DMS153 (cell line): ENCODE measurements at places on chromosomes 3 and 15.

DNA sequence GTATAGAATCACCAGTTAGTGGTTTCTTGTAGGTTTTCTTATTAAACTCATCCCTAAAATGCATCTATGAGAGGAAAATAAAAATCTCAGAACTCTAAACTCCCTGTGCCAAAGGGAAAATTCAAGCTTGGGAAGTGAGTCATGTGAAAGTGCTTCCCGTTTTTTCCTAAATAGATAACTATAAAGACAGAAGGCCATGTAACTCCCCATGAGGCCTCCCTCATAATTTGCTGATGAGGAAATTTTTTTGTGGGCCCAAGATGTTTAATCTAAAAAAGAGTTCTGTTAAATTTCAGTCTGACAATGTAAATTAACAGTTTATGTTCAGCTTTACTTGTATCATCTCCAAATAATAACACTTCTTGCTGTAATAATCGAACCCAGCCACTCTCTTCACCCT is 1273.9 kb downstream of the OTOL1 start:
- no peak for DNase-seq

DNA sequence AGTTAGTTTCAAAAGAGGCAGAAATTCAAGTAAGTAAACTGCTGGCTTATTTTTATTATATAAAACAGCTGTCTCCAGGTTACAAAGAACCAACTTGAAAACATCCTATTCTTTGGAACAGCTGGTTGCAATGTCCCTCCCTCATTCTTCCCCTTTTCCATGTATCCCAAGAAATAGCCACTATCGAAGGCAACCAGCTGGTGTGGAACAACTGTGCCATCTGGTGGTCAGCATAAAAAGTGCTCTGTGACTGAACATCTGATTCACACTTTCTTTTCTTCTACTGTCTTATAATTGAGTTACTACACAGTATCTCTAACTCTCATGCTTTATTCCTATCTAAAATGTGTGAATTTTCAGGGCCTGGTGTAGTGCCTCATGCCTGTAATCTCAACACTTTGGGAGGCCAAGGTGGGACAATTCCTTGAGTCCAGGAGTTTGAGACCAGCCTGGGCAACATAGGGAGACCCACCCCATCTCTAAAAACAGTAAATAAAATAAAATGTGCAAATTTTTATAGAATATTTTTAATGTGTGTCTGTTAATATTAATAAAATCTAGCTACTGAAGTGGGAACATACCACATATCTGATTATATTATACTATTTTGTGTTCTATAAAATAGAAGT is 9.6 kb downstream of the OSBPL11 start:
- DNase-seq, result peak; percentile 9

GRCh38 chr3:35383216-35383615 is 256.1 kb upstream of the ARPP21 start:
- no peak for DNase-seq

- no peak for DNase-seq
Measured at GRCh38 chr3:186054792-186055352, 54.0 kb downstream of the ETV5 start.

DNA sequence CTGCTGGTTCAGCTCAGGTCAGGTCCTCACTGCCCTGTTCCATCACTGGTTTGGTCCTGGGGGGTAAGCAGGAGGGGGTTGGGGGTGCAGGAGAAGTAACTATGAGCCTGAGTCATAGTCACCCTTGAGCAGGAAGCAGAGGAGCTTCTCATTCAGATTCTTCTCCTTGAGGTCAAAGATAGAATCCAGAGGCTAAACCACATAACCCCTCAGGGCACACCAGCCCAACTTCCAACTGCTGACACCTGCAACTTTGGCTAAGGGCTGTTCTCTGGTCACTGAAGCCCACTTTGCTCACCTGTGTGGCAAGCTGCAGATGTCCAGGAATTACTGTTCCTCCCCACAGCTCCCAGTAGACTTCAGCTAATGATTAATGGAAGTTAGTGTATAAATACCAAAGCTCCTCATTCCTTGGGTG is 48.8 kb upstream of the LRRFIP2 start:
- DNase-seq, result no peak

DNA sequence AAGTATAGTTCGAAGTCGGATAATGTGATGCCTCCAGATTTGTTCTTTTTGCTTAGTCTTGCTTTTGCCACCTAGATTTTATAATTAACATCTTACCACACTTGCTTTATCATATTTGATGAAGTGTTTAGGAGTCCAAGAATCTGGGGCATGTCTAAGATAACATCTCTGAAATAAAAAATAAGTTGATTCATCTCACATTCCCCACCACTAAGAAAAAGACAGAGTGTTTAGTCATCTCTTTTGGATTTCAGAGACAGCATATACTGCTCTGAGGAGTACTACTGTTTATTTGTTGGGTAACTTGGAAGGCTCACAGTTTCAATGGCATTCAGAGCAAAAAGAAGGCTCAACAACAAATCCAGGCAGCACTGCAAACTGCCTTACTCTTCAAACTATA is 324.2 kb upstream of the ATP11B start:
- no peak for DNase-seq

- peak; percentile 5 for DNase-seq
Measured at GRCh38 chr15:67064607-67065530, 533 bp upstream of the SMAD3 start.

DNA sequence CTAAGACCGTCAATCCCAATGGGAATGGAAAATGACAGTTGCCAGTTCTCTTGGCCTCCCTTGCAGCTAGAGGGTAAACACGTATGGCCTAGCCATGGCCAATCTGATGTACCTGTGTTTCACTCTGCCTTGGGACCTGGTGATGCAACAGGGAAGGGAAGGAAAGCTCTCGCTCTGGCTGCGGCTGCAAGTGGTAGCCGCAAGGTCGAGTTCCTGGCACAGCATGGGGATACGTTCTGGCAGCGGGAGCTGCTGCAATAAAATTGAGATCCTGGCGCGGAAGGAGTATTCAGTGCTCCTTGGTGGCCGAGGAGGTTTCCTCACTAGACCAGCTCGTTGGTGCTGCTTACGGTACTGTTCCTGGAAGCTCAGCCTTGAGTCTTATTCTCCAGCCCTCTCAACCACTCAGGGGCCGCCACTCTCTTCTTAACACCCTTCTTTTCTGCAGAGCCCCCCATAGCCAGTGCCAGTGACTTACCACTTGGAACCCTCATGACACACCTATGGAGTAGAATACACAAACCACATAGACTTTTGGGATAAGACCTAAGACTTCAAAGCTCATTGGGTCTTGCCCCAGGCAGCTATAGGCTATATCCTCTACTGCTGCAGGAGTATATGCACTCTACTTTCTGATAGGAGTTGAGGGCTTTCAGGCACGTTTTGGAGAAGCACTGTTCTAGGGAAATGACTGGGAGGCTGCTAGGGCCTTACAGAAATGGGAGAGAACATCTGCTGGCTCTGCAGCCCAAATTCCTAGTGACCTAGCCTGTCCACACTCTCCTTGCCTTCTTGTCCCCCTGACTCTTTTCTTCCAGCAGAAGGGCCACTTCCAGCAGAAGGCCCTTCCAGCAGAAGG is 2.7 kb downstream of the KY start:
- no peak for DNase-seq

DNA sequence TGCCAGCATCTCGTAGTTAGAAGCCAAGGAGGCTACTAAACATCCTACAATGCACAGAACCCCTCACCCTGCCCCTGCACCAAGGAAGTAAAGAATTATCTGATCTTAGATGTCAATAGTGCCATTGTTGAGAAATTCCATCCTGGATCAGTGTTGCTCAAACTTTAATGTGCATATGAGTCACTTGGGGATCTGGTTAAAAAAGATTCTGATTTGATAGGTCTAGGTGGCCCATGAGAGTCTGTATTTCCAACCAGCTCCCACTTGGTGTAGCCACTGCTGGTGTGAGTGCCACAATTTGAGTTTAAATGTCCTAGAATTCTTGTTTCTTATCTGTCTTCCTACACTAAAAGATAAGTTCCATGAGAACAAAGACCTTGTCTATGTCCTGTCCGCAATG is 43.7 kb downstream of the TMEM45A start:
- no peak for DNase-seq

DNA sequence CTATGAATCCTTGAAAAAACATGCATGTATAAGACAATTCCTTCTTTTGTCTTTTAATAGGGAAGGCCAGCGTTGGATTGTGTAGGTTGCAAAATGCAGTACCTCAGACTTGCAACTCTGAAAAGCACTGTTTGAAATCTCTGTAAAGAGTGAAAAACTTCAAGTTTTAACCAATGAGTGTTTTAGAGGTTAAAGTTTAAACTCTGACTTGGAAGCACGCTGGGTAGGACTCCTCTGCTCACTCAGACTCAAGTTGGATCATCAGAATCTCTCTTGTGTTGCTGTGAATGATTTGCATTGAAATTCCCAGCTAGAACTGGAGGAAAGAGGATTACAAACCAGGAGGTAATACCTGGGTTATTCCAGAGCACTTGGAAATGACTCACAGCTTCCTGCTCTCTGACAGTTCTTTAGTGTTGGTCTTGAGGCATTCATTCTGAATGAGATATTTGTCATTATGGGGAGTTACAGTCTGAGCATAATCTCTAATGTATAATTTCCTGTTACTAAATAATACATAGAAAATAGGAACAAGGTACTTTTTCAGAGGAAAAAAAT is 49.1 kb downstream of the PLS1 start:
- DNase-seq, result no peak

DNA sequence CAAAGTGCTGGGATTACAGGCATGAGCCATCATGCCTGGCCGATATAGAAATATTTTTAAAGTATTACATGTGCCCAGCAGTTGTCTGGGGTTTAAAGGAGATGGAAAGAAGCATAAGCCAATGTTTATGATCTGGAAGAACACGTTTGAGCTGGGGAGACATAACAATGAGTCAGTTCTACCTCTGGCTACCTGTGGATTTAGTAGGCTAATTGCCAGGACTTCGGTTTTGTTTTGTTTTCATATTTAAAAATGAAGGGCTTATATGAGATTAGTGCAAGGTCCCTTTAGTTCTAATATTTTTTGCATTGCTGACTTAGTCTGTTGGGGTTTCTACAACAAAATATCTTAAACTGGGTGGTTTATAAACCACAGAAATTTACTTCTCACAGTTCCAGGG is 22.9 kb upstream of the TNFSF10 start:
- no peak for DNase-seq
